Activated CD4-positive, alpha-beta T cell treated with anti-CD3 and anti-CD28 coated beads, Interleukin-2, amount 50 U/mL, for 1 hour (primary cell): ENCODE measurements at places on chromosomes 5 and 9.

GRCh38 chr9:12771891-12772290 lies 2.9 kb upstream of the LURAP1L start:
- no peak for DNase-seq

DNA sequence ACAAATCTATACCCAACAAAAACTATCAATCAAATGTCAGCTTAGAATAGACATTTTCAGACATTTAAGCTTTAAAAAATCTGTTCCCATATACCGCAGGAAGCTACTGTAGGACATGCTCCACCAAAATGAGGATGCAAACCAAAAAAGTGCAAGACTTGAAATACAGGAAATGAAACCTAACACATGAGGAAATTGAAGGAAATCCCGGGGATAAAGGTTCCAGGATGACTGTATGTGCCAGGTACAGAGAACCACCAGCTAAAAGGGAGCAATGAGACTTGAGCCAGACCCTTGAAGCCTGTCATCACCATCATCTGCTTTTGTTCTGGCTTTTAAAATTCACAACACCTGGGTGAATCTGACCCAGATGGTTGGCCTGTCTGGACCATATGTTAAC lies 21.4 kb downstream of the DIAPH1 start:
- DNase-seq = no peak

DNA sequence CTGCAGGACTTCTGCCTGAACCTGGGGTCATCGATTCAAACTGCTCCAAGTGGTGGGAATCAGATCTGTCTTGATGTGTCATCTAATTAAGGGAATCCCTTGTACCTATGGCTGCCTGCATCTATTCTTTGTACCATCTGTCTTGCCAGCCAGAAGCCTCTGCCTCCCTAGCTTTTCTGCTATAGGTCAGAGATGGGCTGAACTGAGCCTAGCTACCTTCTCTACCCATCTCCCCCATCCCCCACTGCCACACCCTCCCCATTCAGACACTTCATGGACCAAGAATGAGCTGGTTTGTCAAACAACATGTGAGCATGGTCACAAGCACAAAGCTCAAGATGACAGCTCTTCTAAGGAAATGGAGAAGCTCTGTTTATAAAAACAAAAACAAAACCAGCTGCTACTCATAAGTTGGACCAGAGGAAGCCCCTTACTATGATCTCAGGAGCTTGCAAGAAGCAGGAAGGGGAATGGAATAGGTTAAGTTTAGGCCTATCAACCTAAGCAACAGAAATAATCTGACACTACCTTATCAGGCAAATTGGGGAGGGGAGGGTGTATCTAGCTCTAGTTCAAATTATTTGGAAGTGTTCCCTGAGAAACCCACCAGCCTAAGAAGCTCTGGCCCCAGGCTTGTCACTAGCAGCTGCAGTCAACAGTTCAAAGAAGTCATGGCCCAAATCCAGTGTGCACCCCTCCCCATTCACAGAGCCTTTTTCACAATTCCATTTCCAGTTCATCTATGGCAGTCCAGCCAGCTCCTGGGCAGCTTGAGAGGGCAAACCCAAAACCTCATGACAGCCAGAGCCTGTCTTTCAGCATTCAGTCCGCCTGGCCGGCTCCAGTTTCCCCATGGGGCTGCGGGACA lies 29.9 kb downstream of the SKP1 start:
- DNase-seq = no peak

DNA sequence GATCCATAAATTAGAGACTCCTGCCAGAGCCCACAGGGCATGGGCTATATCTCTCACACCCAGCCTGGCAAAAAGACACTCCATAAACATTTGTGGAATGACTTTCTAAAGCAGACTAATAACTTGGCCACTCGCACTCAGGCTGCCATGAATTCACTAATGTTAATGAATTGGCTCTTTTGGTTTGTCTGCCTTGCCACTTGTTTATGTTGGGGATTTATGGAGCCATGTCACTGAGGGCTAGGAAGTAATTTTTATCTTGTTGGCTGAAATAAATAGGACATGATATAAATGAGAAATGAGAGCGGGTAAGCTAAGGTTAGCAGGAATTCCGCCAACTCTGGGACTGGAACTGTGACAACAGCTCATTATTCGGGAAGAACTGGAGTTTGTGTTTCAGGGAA lies 55.2 kb downstream of the DROSHA start:
- no peak for DNase-seq

DNA sequence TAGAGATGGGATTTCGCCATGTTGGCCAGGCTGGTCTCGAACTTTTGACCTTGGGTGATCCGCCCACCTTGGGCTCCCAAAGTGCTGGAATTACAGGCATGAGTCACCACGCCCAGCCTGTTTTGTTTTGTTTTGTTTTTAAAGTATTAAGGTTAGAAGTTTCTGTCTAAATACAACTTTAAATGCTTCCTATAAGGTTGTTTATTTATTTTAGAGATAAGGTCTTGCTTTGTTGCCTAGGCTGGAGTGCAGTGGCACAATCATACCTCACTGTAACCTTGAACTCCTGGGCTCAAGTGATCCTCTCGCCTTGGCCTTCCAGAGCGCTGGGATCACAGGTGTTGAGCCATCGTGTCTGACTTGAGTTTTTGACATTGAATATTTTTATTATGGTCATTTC lies 11.4 kb downstream of the MRRF start:
- no peak for DNase-seq

GRCh38 chr5:179346401-179346800 lies 1.1 kb upstream of the ADAMTS2 start:
- DNase-seq = no peak

- DNase-seq = no peak
Measured at GRCh38 chr5:92864591-92864990, 716.4 kb downstream of the NR2F1-AS1 start.

DNA sequence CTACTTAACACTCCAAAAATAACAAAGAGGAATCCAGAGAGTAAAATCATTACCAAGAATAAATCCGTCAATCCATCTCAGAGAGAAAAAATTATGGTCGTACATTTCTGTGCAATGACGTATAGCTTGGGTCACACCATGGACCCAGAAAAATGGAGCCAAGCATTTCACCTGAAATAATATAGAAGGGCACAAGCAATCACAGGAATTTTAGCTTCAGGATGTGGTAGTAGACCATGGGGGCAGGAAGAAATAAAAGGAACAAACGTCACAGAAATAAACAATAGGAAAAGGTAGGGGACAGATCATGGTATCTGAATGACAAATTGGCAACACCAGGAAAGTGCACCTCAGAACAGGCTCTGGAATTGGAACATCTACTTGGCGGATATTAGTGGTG lies 231.0 kb downstream of the PLK2 start:
- no peak for DNase-seq

DNA sequence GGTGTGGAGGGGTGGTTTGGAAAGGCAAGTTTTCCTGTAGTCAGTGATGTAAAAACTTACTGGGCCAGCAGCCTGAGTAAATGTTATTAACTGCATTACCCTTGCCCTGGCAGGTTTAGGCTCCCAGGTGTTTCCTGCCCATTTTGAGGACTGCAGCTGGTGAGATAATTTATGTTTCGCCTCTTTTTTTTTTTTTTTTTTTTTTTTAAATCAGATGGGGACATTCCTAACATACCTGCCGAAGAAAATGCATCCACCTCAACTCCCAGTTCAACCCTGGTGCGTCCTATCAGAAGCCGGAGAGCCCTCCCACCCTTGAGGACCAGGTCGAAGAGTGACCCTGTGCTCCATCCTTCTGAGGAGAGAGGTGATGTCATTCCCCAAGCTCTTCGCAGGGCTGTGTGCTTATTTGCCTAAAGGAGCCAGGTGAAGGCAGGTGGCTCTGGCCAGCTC lies 60.6 kb downstream of the ENTREP1 start:
- no peak for DNase-seq

- no peak for DNase-seq
Measured at GRCh38 chr9:135592331-135592590, 30.7 kb downstream of the PAEP start.

- DNase-seq = no peak
Measured at GRCh38 chr5:1050423-1051365, 42.1 kb downstream of the NKD2 start.

DNA sequence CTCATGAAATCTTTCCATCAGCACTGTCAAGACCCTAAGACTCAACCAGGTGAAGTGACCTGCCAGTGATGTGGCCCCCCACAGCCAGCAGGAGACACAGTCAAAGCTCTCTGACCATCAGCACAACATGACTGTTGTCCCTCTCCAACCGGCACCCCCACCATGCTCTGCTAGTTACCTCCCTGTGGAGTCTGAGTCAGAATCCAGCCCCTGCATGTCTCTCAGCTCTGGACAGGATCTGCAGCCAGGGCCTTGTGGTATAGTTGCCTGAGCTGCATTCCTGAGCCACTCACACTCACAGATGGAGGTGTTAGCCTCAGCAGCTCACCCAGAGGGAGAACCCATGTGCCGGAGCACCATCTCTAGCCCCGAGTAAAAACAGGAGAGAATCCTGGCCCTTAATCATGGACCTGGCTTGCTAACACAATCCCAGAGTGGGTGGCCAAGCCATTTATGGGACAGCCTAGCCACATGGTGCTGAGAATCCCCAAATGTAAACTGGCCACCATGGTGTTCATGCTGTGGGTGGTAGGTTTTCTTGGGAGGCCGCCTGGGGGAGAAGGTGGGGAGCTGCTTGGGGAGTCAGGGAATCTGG lies 237.8 kb downstream of the PAPPA start:
- no peak for DNase-seq

- DNase-seq = no peak
Measured at GRCh38 chr9:95092262-95093072, 225.0 kb downstream of the FANCC start.

- no peak for DNase-seq
Measured at GRCh38 chr5:2960294-2960693, 208.8 kb upstream of the IRX2 start.

DNA sequence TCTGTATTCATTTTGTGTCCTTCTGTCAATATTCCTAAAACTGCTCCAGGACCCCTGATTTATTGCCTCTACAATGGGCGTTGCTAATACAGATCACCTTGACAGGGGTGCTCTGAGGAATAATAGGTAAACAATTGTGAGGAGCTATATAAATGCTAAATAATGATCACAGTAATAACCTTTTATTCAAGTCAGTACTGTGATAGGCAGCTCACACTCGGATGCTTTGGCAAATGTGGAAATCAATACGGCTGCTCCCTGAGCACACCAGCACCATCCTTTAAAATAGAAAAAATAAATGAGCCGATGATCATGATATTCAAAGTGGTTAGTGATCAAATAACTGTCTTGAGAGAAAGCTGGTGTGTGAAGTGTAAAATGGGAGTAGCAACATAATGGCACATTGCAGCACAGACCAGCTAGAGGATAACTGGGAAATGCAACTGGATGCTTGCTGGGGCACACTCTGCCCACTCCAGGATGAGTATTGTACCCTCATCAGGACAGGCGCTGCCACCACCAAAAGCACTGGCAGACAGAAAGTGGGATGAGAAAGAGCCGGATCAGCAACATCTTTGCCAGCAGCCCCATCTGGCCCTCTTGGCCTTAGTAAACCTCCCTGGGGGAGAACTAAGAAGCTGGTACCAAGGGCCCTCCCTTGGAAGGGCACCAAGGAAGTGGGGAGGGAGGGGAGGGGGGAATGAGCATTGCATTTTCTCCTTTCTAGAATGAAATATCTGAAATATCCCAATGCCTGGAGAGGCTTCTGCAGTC lies 69.4 kb upstream of the SPATA31D4 start:
- no peak for DNase-seq

GRCh38 chr5:53368516-53368915 lies 111.9 kb upstream of the FST start:
- DNase-seq = no peak

GRCh38 chr5:68646144-68646543 lies 430.6 kb downstream of the PIK3R1 start:
- DNase-seq = no peak

GRCh38 chr9:69546265-69546664 lies 125.9 kb downstream of the APBA1 start:
- DNase-seq = no peak

GRCh38 chr5:32520356-32520755 lies 65.0 kb upstream of the SUB1 start:
- no peak for DNase-seq

DNA sequence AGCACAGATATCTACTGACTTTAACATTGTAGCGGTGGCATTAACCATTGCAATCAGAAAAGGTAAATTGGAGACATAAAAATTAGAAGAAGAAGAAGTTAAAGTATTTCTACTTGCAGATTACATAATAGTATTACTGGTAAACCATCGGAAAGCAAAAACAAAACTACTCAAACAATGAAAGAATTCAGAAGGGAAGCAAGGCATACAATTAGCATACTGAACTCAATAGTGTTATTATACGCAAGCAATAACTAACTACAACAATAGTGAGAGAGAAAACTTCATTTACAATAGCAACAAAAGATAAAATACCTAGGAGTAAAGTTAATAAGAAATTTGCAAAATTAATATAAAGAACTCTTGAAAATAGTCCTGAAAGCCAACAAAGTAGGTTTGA lies 6.6 kb upstream of the TEX53 start:
- no peak for DNase-seq

DNA sequence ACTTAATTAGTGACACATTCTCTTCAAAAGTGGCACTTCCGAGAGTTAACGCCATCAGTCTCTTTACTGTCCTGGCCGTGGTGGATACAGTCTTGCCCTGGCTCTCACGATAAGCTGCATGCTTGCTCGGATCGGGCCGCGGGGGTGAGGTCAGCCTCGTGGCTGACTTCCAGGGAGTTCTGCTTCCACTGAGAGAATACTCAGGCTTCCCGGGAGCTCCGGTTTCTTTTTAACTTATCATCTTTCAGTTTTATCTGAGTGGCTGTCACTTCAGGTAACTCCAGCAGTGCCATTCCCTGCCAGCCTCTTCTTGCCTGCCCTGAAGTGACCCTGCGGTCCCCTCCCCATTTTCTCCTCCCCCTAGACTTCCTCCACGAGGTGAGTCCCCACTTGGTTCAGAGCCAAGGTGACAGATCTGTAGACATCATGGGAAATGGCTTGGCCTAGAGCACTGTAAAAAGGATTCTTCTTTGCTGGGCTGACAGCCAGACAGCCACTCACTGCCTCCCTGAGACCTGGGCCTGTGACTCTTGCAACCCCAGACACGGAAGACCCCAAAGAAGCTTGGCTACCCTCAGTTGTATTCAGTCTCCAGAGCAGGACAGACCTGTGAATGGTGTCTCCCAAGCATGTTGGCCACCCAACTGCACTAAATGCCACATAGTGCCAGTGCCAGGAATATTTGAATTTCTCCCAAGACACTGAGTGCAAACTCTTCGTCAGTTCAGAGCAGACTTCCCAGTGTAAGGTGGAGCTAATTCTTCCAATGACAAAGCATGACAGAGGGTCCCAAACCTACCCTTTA lies 95.1 kb downstream of the DAPK1 start:
- DNase-seq = no peak
